ENCODE measurements at places on chromosomes 1 and 21.

DNA sequence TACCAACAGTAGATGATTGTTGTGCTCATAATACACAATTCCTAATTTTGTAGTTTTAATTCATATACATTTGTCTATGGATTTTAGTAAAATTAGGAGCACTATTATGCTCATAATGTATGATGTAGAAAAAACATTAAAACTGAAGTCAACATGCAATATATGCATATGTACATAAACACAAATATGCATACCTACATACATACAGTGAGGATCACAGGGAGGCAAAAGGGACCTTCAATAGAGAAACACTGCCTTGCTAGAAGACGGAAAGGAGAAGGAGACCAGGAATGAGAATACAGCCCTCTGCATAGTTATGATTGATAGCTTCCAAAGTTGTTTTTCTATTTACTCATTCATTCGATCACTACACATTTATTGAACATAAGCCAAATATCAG, 606.5 kb downstream of the LMO4 start:
- no peak for DNase-seq

DNA sequence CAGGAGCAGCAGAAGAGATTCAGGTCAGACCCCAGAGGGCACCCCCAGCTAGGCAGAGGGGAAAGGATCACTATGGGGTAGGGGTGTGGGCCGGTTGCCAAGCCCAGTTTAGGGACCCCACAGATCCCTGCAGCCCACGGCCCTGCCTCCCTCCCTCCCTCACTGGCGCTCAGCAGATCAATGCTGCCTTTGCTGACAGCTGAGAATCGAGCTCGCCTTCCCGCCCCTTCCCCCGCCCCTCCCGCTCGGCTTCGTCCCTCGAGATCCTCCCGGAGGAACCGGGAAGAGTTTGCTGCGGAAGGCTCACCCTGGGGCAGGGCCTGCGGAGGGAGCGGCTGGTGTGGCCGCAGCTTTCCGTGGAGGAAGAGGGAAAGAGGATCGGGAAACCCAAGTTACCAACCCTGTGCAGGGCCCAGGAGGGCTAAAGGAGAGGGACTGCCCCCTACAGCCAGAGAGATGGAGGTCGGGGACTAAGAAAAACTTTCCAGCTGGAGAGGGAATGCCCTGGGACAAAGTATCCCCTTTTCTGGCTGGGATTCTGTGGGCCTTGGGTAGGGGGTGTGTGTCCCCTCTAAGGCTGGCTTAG, 1.1 kb upstream of the KCNQ4 start:
- DNase-seq = no peak

DNA sequence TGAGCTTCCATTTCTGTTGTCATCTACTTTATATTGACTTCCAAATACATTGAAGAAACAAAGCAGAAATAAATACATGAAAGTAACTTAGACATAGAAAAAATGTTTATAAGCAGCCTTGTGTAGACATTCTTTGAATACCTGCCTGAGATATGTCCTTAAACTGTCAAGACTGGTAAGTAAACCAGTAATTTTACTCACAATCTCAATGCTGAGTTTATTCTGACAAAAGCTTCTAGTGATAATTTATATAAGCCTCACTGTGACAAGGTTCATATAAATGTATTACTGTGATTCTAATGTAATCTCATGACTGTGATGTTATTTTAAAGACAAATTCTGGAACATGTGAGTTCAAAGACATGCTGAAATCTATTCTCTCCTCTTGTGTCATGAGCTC, 516.7 kb upstream of the B3GALT2 start:
- DNase-seq = no peak

GRCh38 chr1:166908942-166909341, 32.9 kb upstream of the TADA1 start:
- no peak for DNase-seq

GRCh38 chr1:1629430-1630190, 2.4 kb upstream of the MMP23B start:
- DNase-seq = peak; percentile 85

DNA sequence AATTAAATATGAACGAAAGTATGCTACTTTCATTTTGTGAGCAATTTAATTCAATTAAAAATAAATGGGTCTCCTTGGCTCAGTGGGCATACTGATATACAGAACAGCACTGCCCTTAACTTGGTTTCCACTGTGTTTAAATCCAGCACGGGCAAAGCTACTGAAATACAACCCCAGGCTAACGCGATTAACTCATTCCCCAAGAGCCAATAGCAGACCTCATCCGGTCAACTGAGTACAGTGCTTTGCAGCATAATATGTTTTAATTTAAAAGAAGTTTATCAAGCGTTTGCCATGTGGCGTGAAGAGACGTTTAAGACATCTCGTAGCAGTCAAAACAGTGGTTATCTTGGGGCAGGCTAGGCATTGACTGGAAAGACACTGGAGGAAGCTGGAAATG, 118.6 kb downstream of the PROX1 start:
- DNase-seq = no peak

DNA sequence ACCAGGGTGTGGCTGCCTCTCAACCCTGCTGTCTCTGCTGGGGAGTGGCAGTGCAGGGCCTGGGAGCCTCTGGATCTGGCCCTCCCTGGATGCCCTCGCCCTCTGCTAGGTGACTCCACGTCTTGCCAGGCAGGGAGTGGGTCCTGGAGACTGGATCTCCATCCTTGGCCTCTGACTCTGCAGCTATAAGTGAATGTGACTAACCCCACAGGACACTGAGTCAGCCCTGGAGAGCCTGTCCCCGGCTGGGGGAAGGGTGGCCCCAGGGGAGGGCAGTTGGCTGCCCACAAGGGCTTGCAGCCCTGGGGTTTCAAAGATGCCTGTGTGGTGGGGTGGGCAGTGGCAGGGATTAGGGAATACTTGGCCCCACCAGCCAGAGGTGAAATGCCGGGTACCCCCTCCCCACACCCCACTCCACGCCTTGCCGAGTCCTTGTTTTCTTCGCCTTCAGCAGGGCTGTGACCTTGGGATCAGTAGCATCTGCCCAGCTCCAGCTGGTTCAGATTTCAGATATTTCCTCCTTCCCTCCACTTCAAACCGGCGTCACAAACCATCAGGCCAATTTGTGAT, 1.9 kb upstream of the MYBPH start:
- peak; percentile 57 for DNase-seq

- DNase-seq = peak; percentile 86
Measured at GRCh38 chr1:159211331-159212136, 6.9 kb downstream of the ACKR1 start.

DNA sequence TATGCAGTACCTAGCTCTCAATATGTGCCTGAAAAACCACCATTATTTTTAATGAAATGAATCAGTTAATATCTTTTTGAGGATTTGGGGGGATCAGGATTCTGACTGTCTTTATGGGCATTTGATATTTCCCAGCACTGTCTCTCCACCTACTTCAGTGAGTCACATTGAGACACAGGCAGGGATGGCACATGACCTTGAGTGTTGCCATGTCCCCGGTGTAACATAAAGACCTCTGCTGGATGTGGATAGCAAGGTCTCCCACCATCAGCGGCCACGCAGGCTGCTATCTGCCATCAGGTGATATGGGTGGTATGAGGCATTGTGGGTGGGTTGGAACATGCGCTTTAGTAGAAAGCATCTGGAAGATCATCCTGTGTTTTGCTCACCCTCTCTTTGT, 103.2 kb downstream of the RGL1 start:
- DNase-seq = no peak

DNA sequence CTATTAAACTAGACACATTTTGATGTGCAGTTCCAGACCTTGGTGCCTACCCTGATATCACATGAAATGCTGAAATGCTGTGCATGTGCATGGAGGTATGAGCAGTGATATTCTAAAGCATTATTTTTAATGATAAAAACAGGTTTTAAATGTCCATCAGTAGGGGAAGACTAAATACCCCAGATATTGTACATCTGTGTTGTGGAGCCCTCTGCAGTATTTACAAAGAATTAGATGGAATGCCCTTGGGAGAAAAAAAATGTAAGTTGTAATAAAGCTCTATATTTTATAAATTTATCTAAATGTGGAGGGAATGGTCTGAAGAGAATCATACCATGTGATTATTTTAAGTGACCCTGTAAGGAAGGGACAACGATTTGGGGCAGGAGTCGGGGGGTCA, 39.1 kb upstream of the IGSF5 start:
- DNase-seq = no peak

DNA sequence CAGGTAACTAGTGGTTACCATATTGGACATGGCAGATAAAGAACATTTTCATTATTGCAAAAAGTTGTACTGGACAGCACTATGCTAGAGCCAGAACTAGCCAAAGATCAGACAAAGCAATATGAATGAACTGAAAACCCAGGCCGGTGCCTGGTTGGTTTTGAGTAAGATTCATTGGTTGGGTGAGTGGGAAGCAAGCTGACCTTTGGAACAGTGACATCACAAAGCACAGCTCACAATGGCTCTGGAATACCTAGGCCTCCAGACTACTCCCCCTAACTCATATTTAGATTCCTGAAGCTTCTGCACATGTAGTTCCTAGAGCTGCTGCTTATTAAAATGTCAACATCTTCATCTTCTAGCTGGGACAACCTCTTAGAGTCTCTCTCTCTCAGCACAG, at the start of gene TMCO2:
Gene TMCO2, plus strand, starts transcription at position 283 of the 400 bp plus-strand sequence. Its CDS starts 57 bp downstream, at position 340.
- no peak for DNase-seq

- DNase-seq = no peak
Measured at GRCh38 chr1:8109216-8109615, 83.1 kb upstream of the ERRFI1 start.

DNA sequence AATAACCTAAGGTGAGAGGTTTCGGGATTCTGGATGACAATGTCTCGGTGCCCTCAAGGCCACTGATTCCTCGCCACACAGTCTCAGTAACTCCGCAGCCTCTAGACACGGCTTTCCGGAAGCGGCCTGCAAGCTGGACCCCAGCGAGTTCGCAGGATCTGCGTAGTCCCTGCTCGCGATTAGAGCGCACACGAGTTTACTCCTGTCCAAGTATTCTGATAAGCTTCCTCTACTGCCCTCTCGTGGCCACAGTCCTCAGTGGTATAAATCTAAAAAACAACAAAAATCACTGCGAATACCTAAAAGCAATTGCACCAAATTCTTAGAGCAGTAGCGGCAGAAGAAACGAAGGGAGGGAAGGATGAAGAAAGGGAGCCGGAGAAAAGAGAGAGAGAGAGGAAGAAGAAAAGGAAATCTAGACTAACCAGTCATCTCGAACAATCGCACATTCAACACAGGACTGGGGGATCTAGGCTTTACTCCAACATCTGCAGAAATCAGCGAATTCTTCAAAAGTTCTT, 1.1 kb upstream of the PLXNA2 start:
- peak; percentile 91 for DNase-seq

- DNase-seq = no peak
Measured at GRCh38 chr1:244820131-244820530, 15.3 kb upstream of the COX20 start.

GRCh38 chr1:37073854-37074379, 39.6 kb upstream of the GRIK3 start:
- DNase-seq = no peak

GRCh38 chr1:13756557-13757315, 56.7 kb downstream of the PRDM2 start:
- DNase-seq = no peak

DNA sequence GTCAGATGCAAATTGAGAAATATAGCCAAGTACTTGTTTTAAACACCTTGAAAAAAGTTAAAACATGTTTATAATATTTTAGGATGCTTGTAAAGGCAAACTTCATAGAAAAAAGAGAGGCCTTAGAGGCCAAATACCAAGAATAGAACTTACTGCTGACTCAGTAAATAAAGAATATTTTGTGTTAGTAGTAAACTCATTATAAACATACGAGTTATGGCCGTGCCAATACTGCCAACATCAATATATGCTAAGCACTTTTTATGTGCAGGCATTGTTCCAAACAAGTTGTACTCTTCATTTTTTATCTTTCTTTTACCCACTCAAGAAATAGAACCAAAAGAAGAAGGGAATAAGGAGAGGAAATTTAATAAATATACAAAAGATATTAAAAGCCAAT, 705.9 kb upstream of the NCAM2 start:
- DNase-seq = no peak

GRCh38 chr1:169601096-169601881, 15.0 kb upstream of the F5 start:
- peak; percentile 59 for DNase-seq

DNA sequence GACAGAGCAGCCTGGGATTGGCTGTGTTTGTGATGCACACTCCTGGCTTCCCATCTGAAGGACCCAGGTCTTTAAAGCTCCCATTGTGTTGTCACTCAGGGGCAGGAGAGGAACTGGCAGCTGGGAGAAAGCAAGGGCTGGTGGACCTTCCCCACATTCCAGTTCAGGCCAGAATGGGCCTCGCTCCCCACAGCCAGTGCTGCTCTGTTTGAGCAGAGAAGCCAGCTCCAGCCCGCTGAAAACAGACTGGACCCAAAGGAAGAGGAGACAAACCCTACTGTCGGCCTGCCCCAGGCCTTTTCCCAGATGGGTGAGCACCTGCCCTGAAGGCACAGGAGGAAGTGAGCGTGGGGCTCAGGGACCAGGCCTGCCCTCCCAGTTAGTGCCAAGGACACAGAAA, 499.4 kb downstream of the NPHP4 start:
- DNase-seq = no peak

- no peak for DNase-seq
Measured at GRCh38 chr1:21764615-21765423, 18.1 kb downstream of the USP48 start.

- DNase-seq = peak; percentile 76
Measured at GRCh38 chr21:37073417-37074196, 553 bp downstream of the TTC3 start.

- DNase-seq = no peak
Measured at GRCh38 chr1:109912873-109913272, 2.2 kb downstream of the CSF1 start.

DNA sequence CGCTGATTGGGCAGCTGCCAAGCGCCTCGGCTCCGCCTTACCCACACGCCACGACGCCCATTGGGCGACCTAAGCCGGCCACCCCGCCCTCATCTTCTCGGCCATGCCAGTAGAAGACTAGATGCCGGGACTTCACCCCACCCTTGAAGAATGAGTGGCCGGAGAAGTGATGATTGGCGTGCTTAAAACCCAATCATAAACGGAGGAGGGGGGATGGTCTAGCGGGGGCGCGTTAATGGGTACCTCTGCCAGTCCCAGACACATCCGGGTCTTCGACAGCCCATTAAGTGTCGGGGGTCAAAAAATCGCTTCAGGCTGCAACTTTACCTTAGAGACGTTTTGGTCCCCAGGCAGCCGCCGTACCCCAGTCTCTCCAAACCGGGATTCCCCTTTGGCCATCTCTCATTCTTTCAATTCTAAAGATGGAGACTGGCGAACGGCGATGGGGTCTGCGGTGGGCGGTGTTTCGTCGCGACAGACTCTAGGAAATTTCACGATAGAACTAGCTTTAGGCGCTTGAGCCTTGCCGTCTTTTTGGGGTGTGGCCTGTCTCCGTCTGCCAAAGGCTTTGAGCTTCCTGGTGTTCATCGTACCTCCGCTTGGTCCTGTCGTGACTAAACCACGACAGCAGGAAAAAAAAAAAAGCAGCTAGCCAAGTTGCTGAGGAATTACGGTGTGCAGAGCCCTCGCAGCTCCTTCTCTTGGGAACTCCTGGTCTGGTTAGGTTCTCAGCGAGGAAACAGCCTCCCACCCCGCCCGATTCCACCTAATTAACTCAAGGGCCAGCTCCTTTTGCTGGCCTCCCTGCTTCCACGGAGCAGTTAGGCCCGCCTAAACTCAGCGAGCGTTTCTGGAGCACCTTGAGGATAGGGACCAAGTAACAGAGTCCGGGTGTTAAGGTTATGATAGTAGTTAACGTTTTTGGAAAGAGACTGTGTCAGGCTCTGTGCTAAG, at the start of gene GATAD2B:
Gene GATAD2B, minus strand, starts transcription at position 1 of the 954 bp plus-strand sequence. CDS start 94,625 bp downstream, outside the sequence.
- DNase-seq = peak; percentile 100

All from Karpas-422 (cell line).